ENCODE measurements at places on chromosomes 4 and X. TPM values are rescaled to one million over a fixed set of nuclear protein-coding genes. Genes with fewer than 3 reads are reported as not detected.

The NCAPG gene
- total RNA-seq: 13.6 TPM

The ZFP42 gene
- 18.9 TPM for total RNA-seq

The TKTL1 gene
- total RNA-seq: 0.38 TPM

The TMEM35A gene
- 6.2 TPM for total RNA-seq

The TTC29 gene
- total RNA-seq: 0.56 TPM

The SOX3 gene
- total RNA-seq: not detected

The GC gene
- not detected for total RNA-seq

The NDP gene
- 0.66 TPM for total RNA-seq
